ENCODE measurements at places on chromosomes 2 and 18.
A peak's percentile ranks its signal among the peaks of the same experiment; 100 is the strongest.

GRCh38 chr2:110717734-110718133 lies 14.6 kb upstream of the ACOXL start:
- DNase-seq: no peak

- DNase-seq: no peak
Measured at GRCh38 chr2:90076311-90076710, 1384.8 kb downstream of the RPIA start.

GRCh38 chr2:185984670-185985069 lies 246.1 kb downstream of the FSIP2 start:
- DNase-seq: peak; percentile 31

GRCh38 chr2:10547663-10548376 lies 99.7 kb upstream of the ODC1 start:
- DNase-seq: no peak

DNA sequence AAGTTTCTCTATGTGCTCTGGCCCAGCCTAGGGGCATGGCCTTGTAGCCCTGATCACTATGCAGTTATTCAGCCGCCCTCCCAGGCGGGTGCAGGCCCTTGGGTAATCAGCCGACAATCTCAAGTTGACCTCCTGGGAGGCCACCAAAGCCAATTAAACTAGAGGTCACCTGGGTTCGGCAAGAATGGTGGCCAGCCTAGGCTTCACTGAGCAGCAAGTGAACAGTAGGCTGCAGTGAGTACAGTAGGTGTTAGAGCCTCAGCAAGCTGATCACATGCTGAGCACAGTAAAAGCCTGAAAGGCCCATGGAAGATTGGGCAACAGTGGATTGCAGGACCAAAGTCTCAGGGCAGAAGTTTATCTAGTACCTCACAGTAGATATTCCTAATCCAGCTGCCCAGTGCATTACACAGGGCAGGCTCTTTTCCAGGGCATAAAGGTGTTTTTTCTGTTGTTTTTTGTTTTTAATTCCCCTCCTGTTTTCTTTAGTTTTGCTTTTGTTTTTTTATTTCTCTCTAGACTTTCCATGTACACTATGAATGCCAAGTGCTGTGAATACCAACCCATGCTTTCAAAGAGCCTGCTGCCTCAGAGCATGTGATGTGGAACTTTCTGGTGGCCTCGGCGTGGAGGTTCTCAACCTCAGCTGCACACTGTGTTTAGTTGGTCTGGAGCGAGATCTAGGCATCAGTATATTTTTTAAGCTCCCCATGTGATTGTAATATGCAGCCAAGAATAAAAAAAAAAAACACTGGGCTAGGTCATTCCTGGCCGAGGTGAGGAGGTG lies 55.9 kb upstream of the ATL2 start:
- DNase-seq: peak; percentile 7

Measured in iris pigment epithelial cell (primary cell).